Thoracic aorta (tissue), 2 donors: ENCODE measurements at places on chromosomes 13 and 19. TPM values are rescaled to one million over a fixed set of nuclear protein-coding genes. Genes with fewer than 3 reads are reported as not detected.

LHB gene
- total RNA-seq: not detected

VSTM2B gene
- total RNA-seq: not detected

IL12RB1 gene
- total RNA-seq: 5.4 TPM

PINLYP gene
- total RNA-seq: 6.6 TPM

DNA sequence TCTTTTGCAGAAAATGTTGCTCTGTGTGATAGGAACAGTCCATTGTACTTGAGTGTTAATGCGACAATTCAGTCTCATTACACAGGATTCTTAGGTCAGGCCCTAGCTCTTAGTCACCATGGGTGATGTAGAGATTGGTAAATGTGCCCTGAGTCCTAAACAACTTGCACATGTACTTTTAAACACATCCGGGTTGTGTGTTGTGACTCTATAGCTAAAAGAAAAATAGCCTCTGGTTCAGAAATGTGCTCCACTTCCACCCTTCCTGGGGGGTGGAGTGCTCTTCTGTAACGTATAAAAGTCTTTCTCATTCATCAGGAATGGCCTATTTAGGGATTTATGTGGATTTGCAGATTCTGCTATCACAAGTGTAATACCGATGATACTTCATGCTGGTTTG, 5.2 kb downstream of the SPATA13 start:
- no peaks in the 10 kb centered on the region for H3K27me3 ChIP-seq
- no peak overlapping the region for H3K27ac ChIP-seq
- H3K4me1 ChIP-seq: peaks cover 3% of the 10 kb centered on the region
- no peaks in the 10 kb centered on the region for H3K36me3 ChIP-seq
- no peak for DNase-seq

- no peak for DNase-seq
- no peak overlapping the region for H3K27ac ChIP-seq
- H3K27me3 ChIP-seq: no peaks in the 10 kb centered on the region
- H3K4me3 ChIP-seq: no peak overlapping the region
- H3K36me3 ChIP-seq: no peaks in the 10 kb centered on the region
- H3K4me1 ChIP-seq: no peaks in the 10 kb centered on the region
These were observed 86.3 kb upstream of the SLC15A1 start for GRCh38 chr13:98838776-98839175.

GRCh38 chr19:484494-484893, 11.8 kb upstream of the MADCAM1 start:
- peaks cover 9% of the 10 kb centered on the region for H3K4me1 ChIP-seq
- no peaks in the 10 kb centered on the region for H3K27me3 ChIP-seq
- H3K36me3 ChIP-seq: no peaks in the 10 kb centered on the region
- H3K27ac ChIP-seq: no peak overlapping the region
- no peak overlapping the region for H3K4me3 ChIP-seq

DNA sequence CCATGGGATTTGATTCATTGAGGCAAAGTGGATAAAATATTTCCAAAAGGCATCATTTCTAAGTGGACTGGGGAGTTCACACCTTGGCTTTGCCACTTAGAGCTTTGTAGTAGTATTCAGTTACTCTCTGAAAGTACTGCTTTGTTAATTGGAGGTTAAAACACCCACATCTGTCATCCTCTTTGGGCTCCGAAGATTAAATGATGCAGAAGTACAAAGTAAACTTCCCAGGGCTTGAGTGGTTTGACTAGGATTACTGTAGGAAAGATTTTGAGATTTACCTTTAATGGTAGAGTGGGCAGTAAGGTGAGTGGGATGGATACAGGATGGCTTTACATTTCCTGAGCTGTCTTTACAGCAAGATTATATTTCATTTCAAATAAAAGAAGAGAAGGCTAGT, 42.4 kb downstream of the WASF3 start:
- no peak overlapping the region for H3K27ac ChIP-seq
- DNase-seq: no peak

DNA sequence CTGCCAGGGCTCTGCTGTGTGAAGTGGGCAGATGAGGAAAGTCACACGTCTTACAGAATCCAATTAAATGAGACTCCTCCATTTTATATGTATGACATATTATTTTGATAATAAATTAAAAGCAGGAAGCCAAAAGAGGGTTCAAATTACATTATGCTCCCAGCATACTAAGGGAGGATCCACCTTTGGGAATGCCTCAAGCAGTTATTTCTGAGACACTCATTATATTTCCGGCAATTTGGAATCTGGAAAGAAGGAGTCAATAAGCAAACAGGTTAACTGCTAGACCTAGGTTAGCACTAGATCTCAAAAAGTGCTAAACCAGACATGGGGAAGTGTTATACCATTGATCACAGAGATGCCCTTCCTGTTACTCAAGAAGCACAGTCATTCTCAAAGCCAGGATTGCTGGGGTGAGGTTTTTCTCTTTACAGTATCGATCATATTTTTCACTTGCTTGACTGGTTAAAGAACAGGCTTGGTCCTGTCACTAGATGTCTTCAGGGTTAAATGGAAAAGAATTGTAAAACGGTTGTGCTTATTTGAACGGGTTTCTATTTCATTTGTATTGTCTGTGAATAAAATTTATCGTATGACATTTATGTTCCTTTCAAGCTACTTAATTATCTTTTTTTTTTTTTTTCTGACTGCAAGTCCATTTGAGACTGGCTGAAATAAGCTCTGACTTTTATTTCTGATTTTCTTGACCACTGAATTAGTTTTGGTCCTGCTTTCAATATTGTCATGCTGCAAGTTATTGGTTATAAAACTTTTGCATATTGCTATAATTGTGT, 523.2 kb downstream of the KLF12 start:
- no peaks in the 10 kb centered on the region for H3K27me3 ChIP-seq

GRCh38 chr13:79782541-79783205, 301.7 kb downstream of the NDFIP2 start:
- no peak overlapping the region for H3K27ac ChIP-seq
- H3K4me1 ChIP-seq: no peaks in the 10 kb centered on the region
- no peaks in the 10 kb centered on the region for H3K27me3 ChIP-seq
- DNase-seq: no peak
- no peaks in the 10 kb centered on the region for H3K36me3 ChIP-seq

GRCh38 chr13:70856025-70856424, 747.8 kb upstream of the KLHL1 start:
- H3K27me3 ChIP-seq: no peaks in the 10 kb centered on the region
- no peak overlapping the region for H3K4me3 ChIP-seq
- no peaks in the 10 kb centered on the region for H3K4me1 ChIP-seq
- no peaks in the 10 kb centered on the region for H3K36me3 ChIP-seq
- no peak overlapping the region for H3K27ac ChIP-seq
- DNase-seq: no peak

GRCh38 chr13:110812121-110812868, 98.8 kb downstream of the ING1 start:
- H3K36me3 ChIP-seq: no peaks in the 10 kb centered on the region
- H3K27ac ChIP-seq: no peak overlapping the region

DNA sequence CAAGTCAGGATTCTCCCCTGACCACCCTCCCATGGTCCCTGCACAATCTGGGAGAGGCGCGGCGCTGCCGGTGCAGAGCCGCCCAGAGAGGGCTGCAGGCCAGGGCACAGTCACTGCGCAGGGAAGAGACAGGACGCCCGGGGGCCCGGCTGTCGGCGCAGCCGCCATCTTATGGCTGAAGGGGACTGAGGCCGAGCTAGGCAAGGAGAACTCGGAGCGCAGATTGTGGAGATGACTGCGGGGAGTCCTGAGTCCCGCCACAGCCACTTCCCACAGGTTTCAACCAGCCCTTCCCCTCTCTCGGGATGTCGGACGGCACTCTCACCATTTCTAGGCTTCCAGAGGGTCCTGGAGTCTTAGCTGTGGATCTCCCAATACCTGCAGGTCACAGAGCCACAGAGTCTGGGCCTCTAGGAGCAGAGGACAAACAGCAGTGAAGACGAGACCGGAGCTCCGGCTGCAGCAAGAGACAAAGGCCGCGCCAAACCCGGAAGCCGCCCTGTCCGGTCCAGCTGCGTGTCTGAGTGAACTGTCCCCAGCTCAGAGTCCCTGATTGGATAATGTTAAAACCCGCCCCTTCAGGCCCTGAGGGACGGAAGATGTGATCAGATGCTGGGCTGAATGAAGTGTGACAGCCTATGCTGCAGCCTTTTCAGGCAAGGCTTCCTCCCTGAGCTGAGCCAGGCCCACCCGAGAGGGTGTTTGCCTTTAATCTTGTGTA, at the start of gene ZNF708:
Gene ZNF708, minus strand, starts transcription at position 526 of the 721 bp plus-strand sequence. Its CDS starts 198 bp downstream, at position 328.
- H3K27ac ChIP-seq: peak within 1 kb of the TSS; percentile 97
- peaks cover 5% of the 10 kb centered on the region for H3K36me3 ChIP-seq
- DNase-seq: peak; percentile 75
- peak within 1 kb of the TSS; percentile 99 for H3K4me3 ChIP-seq

- no peak for DNase-seq
- H3K4me1 ChIP-seq: peaks cover 4% of the 10 kb centered on the region
- H3K27ac ChIP-seq: peak overlapping the region; percentile 83
These were observed 332 bp upstream of the SUPT20H start for GRCh38 chr13:37059848-37060192.

DNA sequence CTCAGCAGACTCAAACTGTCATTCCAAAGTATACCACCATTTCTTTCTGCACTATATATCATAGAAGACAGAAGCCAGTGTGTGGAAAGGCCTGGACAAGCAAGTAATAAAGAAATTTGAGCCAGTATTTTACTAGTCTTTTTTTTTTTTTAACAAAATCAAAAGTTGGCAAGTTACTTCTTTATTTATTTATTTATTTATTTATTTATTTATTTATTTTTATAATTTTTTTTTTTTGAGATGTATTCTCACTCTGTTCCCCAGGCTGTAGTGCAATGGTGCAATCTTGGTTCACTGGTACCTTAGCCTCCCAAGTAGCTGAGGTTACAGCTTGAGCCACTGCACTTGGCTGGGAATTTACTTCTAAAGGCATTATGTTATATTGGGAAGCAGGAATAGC, 25.3 kb downstream of the ZNF493 start:
- DNase-seq: no peak
- H3K4me1 ChIP-seq: no peaks in the 10 kb centered on the region
- no peaks in the 10 kb centered on the region for H3K27me3 ChIP-seq
- H3K27ac ChIP-seq: no peak overlapping the region
- peaks cover 6% of the 10 kb centered on the region for H3K36me3 ChIP-seq

GRCh38 chr13:28606466-28606865, 52.5 kb upstream of the POMP start:
- H3K4me3 ChIP-seq: no peak overlapping the region
- H3K4me1 ChIP-seq: no peaks in the 10 kb centered on the region
- no peak for DNase-seq

DNA sequence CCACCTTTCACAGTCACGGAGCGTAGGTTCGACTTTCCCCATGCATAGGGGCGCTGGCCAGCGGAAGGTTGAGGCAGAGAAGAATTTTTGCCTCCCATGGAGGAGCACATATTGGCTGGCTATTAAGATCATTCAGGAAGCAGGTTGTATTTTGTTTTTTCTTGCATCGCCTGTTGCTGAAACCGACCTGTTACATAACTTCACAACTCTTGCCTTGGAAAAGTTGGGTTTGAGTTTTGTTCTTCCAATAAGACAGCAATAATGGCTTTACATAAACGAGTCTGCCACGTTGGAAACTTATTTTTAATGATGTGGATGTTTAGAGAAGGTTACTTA, 1.4 kb downstream of the UPF1 start:
- no peak for DNase-seq
- peak overlapping the region; percentile 92 for H3K4me3 ChIP-seq
- peaks cover 18% of the 10 kb centered on the region for H3K4me1 ChIP-seq
- no peaks in the 10 kb centered on the region for H3K27me3 ChIP-seq
- H3K27ac ChIP-seq: no peak overlapping the region
- no peaks in the 10 kb centered on the region for H3K36me3 ChIP-seq

- H3K27ac ChIP-seq: no peak overlapping the region
- peaks cover 15% of the 10 kb centered on the region for H3K36me3 ChIP-seq
- H3K4me3 ChIP-seq: no peak overlapping the region
- peaks cover 12% of the 10 kb centered on the region for H3K4me1 ChIP-seq
These were observed 4.8 kb downstream of the KMT5C start for GRCh38 chr19:55344444-55344843.

GRCh38 chr19:41984961-41985360, 9.1 kb downstream of the ATP1A3 start:
- no peak overlapping the region for H3K27ac ChIP-seq
- no peak for DNase-seq
- H3K36me3 ChIP-seq: no peaks in the 10 kb centered on the region
- H3K4me1 ChIP-seq: no peaks in the 10 kb centered on the region
- no peaks in the 10 kb centered on the region for H3K27me3 ChIP-seq

DNA sequence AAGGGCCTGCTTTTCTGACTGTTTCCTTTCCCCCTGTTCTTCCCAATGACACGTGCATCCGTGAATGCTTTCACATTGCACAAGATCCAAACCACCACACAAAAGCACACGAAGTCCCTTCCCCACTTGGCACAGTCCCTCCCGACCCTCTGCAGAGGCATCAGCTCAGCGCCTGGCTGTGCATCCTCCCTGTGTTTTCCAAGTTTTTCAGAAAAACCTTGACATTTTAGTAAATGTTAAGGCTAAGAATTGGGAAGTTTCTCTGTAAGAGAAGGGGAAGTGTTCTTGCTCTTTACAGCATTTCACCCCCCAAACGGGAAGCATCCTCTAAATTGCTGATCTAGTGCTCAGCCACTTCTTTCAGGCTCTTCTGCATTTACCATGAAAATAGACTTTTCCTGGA, 94.5 kb upstream of the TM9SF2 start:
- H3K4me3 ChIP-seq: no peak overlapping the region
- H3K27ac ChIP-seq: no peak overlapping the region
- H3K36me3 ChIP-seq: no peaks in the 10 kb centered on the region

GRCh38 chr13:85366759-85367417, 432.3 kb downstream of the SLITRK6 start:
- H3K4me1 ChIP-seq: no peaks in the 10 kb centered on the region
- no peaks in the 10 kb centered on the region for H3K27me3 ChIP-seq
- H3K27ac ChIP-seq: no peak overlapping the region
- H3K36me3 ChIP-seq: no peaks in the 10 kb centered on the region

DNA sequence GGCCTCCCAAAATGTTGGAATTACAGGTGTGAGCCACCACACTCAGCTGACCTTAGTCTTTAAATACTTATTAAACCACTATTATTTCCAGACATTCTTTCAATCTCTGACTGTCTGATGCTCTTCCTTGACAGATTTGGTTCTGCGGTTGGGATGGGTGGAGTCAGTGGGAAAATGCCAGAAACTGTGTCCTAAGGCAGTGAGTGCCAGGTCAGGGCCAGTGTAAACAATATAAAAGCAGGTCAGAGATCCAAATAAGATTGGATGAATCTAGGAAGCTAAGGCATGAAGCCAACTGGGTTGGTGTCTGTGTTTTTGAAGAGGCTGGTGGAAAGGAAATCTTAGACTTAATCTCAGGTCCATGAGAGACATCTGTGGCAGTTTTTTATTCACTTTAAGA, 74.7 kb downstream of the KLF5 start:
- DNase-seq: no peak
- H3K27ac ChIP-seq: no peak overlapping the region
- H3K4me3 ChIP-seq: no peak overlapping the region
- no peaks in the 10 kb centered on the region for H3K4me1 ChIP-seq

GRCh38 chr19:43751466-43752220, 3.1 kb downstream of the SMG9 start:
- no peaks in the 10 kb centered on the region for H3K27me3 ChIP-seq
- peaks cover 32% of the 10 kb centered on the region for H3K36me3 ChIP-seq
- no peak overlapping the region for H3K4me3 ChIP-seq
- H3K4me1 ChIP-seq: peaks cover 25% of the 10 kb centered on the region
- DNase-seq: no peak

DNA sequence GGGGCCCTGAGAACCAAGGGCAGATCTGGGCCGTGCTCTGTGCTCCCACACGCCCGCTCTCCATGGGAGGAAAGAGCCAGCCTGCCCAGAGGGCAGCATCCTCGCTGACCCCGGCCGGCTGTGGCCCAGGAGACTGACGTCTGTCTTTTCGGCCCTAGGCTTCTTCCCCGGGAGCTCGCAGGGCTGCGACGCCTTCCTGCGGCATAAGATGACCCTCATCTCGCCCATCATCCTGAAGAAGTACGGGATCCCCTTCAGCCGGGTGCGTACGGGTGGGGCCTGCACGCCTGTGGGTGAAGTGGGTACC, 108.2 kb downstream of the KDM4B start:
- H3K4me1 ChIP-seq: no peaks in the 10 kb centered on the region
- H3K36me3 ChIP-seq: peaks cover 17% of the 10 kb centered on the region
- no peak overlapping the region for H3K4me3 ChIP-seq
- no peak for DNase-seq
- H3K27me3 ChIP-seq: no peaks in the 10 kb centered on the region
- H3K27ac ChIP-seq: no peak overlapping the region
